Liver (tissue), 10 donors: ENCODE measurements at places on chromosomes 12 and 14. TPM values are rescaled to one million over a fixed set of nuclear protein-coding genes. Genes with fewer than 3 reads are reported as not detected.

DNA sequence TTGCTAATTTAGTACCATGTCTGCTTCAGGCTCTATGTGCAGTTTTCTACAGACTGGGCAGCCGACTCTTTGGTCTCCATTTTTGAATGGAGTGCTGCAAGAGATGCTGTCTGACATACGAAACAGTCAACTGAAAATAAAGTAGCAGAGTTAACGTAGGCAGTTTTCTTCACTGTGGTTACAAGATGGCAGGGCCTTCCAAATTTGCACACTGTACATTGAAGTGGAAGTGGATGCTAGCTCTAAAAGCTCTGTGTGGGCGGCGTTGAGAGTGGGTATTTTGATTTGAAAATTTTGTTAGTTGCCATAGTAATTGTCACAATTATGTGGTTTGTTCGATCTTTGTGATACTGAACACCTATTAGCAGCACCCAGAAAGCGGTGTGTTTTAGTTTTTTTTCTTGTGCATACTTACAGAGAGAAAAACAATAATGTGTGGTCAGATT lies 154.9 kb upstream of the ATP2B1 start:
- DNase-seq = no peak

GRCh38 chr14:65506801-65507200 lies 94.3 kb downstream of the FUT8 start:
- DNase-seq = no peak

GRCh38 chr14:95226801-95227200 lies 69.5 kb upstream of the DICER1 start:
- no peak for DNase-seq

GRCh38 chr12:31002361-31002725 lies 71.3 kb upstream of the DDX11 start:
- no peak for DNase-seq

DNA sequence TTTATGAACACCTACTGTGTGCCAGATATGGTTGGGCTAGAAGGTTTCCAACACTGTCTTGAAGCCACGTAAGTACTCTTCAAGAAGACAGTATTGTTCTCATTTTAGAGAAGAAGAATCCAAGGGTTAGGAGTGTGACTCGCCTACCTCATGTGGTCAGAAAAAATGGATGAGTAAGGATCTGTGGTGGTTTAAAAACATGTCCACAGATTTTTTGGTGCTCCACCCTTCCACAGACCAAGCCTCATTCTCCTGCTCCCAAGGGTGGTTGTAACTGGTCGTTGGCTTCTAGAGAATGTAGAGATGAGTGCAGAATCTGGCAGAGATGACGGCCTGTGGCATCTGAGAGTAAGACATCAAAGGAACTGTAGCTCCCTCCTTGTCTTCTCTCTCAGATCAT lies 30.3 kb upstream of the TTC7B start:
- DNase-seq = no peak

DNA sequence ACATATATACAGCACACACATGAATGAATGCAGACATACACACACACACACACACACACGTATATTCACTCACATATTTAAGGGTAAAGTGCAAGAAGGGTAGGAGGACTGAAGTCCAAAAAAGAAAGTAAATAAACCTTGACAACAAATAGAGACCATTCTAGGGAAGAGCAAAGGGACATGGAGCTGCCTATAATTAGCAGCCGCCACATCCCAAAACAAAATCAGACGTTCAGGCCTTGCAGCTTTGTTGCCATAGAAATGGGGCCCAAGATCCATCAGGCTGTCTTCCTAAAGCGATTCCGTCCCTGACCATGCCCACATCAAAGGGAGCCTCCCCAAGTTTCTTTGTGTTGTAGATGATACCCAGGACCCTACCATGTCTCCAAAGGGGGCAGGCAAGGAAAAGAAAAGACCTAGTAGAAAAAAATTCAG lies 703.5 kb upstream of the TBX3 start:
- DNase-seq = no peak

GRCh38 chr12:109462868-109463692 lies 14.0 kb downstream of the KCTD10 start:
- no peak for DNase-seq

DNA sequence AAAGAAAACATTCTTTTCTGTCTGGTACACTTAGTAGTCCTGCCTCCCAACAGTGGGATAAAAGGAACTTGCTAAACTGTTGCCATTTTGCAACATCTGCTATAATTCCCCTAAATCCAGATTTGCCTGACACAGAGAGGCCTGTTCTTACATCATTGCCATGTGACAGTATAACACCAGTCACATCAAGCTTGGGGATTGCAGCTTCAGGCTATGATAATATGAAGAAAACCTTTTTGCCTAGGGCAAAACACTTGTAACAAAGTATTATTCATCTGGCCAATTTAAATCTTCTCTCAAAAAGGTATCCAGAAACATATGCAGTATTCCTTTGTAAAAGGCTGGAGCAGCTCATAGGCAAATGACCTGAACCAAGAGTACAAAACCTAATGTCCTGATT lies 80.9 kb upstream of the OTX2 start:
- DNase-seq = no peak

DNA sequence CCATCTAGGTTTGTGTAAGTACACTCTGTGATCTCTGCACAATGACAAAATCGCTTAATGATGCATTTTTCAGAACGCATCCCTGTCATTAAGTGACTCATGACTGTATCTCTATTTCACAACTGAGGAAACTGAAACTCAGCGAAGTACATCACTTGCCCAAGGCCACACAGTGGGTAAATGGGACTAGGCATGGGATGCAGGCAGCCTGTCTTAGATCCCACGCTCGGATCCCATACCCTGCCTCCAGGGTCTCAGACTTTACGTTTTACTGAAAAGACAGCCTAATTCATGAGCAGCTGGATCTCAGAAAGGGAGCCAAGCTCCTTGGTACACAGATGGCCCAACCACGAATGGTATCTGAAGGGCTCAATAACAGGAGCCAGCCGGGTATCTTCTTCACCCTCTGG lies 2.4 kb upstream of the MLEC start:
- DNase-seq = no peak

GRCh38 chr14:101604228-101604934 lies 43.1 kb downstream of the DIO3 start:
- peak; percentile 24 for DNase-seq

DNA sequence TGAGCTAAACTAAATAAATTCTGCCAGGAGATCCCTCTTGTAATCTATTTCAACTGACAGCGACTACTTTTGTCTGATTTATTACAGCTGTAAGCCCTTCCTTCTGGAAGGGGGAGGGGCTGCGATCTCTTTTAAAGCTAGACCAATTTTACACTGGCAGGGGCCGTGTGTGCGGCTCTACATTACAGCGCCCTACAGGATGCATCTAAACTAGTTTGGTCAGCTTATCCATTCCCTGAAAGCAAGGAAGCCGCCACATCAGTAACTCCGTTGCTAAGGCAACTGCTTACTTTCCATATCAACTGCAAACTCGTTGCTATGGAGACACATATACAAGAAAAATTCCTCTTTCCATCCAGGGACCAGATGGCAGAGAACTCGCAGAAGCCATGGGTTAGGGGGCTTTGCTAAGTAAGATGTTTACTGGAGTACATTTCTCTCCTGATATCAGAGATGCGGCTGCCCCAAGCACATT lies 17.4 kb downstream of the FOXN3 start:
- no peak for DNase-seq

DNA sequence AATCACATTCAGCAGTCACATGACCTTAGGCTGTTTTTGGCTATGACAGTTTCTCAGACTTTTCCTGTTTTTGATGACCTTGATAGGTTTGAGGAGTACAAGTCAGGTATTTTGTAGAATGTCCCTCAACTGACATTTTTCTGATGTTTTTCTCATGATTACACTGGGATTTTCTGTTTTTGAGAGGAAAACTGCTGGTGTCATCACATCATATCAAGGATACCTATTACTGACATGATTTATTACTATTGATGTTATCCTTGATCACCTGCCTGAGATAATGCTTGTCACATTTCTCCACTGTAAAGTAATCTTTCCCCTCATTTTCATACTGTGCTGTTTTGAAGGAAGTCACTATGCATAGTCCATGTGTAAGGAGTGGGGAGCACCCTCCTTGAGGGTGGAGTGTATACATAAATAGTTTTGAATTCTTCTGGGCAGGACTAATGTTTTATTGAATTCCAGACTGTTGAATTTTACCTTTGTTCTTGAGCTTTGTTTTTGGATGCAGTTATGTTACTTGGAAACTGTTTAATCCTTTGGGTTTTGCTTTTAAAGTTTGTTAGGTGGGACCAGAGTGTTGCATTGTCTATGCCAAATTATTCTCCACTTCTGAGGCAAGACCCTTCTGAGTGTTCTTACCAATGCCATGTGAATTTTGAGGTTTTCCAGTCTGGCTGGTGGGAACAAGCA lies 444.5 kb upstream of the FAR2 start:
- DNase-seq = no peak

DNA sequence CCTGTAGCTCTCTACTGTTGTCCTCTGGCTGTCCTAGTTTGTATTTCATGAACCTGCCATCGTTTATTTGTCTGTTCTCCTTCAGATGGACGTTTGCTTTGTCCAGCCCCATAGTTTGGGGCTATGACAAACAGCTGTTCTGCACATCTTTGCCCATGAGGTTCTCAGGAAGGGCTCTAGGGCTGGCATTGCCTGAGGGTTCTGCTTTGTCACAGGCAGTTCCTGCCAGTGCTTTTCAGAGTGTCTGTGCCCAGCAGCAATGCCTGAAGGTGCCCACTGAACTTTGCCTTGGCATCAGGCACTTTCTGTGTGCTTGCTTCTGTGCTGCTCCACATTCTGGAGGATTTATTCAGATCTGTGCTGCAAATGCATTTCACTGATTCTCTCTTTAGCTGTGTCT lies 361.3 kb downstream of the TMEM121 start:
- no peak for DNase-seq

GRCh38 chr12:52423035-52423434 lies 11.1 kb downstream of the KRT75 start:
- no peak for DNase-seq

DNA sequence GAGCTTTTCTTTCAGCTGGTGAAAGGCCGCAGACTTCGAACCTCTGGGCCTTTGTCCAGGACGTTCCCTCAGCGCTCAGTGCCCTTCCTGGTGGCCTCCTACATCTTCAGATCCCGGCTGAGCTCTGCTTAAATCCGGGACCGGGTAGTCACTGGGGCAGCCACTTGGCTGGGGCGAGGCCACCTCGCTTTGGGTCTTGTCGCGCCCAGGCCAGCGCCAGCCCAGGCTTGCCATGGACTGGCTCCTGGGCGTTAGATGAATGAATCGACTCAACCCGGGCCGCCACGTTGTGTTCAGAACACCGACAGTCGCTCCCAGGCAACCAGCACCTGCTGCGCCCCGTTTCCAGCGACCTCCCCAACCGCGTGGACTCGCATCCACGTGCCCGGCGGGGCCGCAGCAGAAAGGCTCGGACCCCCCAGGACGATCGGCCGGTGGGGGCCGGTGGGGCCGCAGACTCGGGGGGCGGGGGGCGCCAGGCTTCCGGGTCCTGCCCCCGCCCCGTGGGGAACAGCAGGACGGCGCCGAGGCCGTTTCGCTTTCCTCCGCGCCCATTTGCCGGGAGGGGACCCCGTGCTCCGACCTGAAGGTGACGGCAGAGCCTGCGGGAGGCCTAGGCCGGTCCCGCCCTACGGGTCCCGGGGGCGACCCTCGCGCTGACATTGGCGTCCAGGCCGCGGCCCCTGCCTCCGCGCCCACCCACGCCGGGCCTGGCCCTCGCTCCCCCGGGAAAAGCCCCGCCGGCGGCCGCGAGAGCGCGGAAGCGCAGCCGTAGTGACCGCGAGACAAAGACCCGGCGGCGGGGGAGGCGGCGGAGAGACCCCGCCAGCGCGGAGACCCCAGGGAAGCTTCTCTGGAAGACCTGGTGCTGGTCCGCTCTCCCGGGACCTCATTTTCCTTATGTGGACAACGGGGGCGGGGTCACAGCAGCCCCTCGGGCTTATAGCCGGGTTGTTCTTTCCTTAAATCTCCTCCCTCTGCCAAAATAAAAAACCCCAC lies 37.3 kb upstream of the RCOR1 start:
- peak; percentile 58 for DNase-seq

DNA sequence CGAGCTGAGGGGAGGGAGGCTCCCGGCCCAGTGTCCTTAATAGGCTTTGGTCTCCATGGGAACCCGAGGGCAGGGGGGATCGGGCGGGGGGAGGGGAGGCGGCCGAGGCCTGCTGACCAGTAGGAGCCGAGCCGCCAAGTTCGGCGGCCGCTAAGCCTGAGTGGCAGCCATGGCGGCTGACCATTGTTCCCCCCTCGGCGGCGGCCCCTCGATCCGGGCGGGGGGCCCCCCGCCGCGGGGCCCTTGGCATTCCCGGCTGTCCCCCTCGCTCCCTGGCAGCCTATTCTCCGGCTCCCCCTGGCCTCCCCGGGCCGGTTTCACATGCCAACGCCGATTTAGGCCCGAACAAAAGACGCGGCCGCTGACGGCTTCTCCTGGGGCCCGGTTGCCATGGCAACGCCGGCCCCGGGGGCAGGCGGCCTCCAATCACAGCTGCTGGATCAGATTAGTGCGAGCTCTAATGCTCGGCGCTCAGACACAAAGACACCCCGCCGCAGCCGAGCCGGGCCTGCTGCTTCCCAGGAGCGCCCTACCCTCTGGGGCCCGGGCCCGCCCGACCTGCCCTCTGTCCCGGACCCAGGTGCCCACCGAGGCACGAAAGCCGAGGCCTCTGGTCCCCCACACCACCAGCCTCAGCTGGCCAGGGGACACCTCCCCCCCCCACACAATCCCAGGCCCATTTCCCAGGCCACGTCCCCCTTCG lies 7.3 kb downstream of the MSI1 start:
- no peak for DNase-seq

- DNase-seq = no peak
Measured at GRCh38 chr12:123828854-123829547, 66.9 kb downstream of the DNAH10 start.

GRCh38 chr12:98754095-98754494 lies 109.0 kb downstream of the APAF1 start:
- no peak for DNase-seq

- DNase-seq = no peak
Measured at GRCh38 chr14:33836900-33837577, 113.8 kb downstream of the EGLN3 start.

The C12orf56 gene
- total RNA-seq = 0.47 TPM

The EML5 gene
- 0.92 TPM for total RNA-seq

The KERA gene
- total RNA-seq = not detected

The ITGB7 gene
- 1.7 TPM for total RNA-seq

The SCN8A gene
- 5.6 TPM for total RNA-seq

The IFNG gene
- 0.08 TPM for total RNA-seq

The TMTC1 gene
- total RNA-seq = 1.2 TPM

The HCFC2 gene
- 17.4 TPM for total RNA-seq
